ENCODE measurements at places on chromosomes 3 and 15.

GRCh38 chr15:38612159-38612863, 47.7 kb upstream of the RASGRP1 start:
- DNase-seq = no peak

GRCh38 chr15:64464276-64465005, 4.1 kb downstream of the ZNF609 start:
- DNase-seq = no peak

DNA sequence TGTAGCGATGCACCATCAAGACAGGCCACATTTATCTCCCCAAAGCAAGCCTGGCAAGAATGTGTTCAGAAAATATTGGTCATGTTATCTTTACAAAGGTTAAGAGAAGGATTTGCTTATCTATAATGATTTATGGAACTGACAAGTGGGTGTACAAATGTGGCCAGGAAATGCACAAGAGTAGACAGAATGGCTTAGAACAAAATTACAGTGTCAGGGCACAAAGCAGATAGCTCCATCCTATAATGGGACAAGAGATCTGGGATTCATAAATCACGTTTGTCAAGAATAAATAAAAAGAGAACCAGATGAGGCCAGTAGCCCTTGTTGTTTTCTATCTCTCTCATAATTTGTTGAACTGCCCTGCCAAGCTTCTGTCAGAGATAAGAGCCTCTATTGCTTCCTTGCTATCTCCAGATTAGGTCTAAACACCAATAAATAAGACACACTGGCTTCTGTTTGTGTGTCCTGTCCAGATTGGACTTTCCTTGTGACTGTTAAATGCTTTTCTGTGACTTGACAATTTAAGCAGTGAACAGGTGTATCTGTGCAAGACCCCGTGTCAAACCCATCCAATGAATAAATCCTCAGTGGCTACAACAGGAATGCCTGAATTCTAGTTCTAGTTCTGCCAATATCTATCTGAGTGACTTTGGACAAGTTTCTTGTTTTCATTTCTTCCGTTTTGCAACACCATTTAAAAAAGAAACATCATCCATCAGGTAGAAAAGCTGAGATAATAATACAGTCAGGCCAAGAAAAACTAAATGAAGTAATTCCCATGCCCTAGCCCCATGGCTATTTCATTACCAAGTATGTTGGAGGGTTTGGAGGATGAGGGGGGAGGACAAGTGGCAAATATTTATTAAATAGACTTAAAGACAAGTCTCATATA, 157.2 kb downstream of the DCLK3 start:
- no peak for DNase-seq

DNA sequence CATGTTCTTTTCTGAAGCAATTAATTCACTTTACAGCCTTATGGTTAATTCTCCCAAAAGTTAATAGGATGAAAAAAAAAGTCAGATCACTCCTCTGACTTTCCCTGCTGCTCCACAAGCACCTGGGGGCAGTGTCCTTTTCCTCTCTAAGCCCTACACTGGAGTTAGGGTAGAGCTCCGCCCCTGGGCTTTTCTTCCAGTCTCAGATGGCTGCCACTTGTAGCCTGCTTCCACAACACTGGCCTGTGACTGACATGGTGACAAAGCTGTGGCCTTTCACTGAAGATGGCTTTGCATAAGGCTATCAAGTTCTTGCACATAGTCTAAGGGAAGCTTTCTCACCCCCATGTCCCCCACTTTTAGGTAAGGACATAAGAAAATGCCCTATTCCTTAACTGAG, 1.3 kb upstream of the MON1A start:
- no peak for DNase-seq

GRCh38 chr3:120604382-120604781, 8.2 kb downstream of the NDUFB4 start:
- DNase-seq = no peak

DNA sequence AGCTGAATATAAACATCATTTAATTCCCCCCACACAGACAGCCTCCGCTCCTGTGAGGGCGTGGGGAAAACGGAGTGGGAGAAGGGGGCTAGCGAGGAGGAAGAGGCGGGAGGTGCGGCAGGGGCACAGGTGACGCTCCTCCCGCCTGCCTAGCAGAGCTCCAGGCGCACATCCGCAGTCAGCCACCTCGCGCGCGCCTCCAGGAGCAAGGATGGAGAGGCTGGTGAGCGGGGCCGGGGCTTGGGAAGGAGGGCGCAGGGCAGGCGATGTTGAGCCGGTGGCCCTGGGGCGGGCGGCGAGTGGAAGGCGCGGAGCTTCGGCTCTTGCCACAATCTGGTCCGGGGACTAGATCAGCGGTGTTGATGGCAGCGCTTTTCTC, at the start of gene CD200:
TSS of gene CD200 (plus strand) at position 155 of the 379 bp plus-strand sequence. CDS start at position 212, 57 bp downstream.
- no peak for DNase-seq

- DNase-seq = no peak
These were observed 187.1 kb downstream of the MEGF11 start for GRCh38 chr15:66066481-66066880.

GRCh38 chr3:156732261-156732660, 57.9 kb downstream of the TIPARP start:
- no peak for DNase-seq

GRCh38 chr3:166455744-166456143, 618.5 kb upstream of the BCHE start:
- DNase-seq = peak; percentile 19

DNA sequence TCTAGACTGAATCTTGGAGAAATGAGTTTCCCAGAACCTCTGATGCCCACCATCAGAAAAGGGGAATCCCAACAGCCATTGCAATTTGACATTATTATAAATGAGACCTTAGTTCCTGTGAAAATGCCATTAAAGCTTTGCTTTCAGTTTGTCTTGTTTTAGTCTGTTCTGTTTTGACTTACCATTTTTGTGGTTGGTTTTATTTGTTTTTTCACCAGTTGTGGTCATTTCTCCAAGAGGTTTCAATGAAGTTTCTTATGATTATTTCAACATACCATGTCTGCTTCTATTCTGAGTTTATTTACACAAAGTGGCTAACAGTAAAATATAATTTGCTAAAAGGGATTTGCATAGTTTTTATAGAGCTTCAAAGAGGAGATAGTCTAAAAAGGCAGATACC, 175.0 kb upstream of the MCTP2 start:
- no peak for DNase-seq

DNA sequence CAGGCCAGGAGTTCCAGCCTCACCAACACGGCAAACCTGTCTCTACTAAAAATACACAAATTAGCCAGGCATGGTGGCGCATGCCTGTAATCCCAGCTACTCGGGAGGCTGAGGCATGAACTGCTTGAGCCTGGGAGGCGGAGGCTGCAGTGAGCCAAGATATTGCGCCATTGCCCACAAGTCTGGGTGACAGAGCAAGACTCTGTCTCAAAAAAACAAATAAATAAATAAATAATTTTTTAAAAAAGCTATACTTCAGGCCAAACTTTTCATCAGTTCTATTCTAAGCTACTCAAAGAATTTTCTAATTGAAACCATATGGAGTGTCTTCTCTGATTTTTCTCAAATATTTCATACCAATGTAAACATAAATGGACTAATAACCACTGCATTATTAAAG, 43.5 kb downstream of the PHC3 start:
- no peak for DNase-seq

DNA sequence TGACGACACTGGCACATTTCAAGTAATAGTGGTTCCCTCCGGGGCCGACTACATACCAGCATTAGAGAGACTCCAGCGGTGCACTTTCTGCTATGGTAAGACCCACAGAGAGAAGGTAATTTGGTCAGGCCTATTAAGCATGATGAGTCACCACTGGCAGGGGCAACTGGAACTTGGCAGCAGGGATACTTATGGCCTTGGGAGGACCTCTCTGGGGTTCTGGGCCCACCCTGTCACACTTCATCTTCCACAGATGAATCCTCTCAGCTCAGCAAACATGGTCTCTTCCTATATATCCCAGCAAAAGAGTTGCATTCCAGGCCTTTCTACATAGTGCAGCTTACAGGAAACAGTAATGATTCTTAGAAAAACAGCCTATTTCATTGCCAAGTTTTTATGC, 88.0 kb downstream of the PIK3R4 start:
- peak; percentile 57 for DNase-seq

DNA sequence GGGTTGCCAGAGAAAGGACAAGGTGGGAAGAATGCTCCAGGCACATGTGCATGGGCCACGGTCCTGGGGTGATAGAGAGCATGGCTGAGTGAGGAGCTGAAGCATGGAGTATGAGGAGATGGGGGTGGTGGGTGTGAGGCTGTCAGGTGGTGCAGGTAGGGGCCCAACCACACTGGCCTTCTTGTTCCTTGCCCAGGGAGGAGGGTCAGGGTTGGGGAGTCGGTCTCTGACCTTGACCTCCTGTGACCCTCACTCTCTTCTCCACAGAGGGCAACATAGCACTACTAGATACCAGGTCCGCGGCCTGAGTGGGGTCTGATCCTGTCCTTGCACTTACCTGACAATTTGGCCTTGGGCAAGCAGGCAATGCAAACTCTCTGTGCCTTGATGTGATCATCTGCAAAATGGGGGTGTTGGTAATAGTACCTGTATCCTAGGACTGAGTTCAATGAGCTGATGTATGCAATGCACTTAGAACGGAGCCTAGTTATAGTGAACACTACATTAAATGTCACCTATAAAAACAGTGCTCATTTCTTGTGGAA, 75.2 kb downstream of the EEFSEC start:
- DNase-seq = no peak

- DNase-seq = no peak
These were observed 20.4 kb downstream of the IGF1R start for GRCh38 chr15:98668566-98669308.

DNA sequence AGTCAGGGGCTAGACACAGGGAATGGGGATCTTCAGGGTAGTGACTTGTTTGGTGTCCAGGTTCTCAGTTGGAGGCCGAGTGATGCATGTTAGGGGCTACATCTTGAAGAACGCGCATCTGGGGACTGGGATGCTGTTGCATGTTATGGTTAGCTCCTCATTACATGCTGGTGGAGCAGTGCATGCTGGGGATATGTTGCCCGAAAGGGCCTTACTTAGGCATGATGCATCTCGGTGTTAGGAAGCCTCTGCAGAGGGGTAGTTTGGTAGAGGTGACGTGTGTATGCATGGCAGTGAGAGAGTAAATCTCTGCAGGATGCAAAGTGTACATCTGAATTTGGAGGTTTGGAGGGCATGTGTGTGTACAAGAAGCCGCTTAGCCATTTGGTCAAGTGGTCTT, 2.4 kb downstream of the EIF4G1 start:
- no peak for DNase-seq
